ENCODE measurements at places on chromosomes 7 and 10.

GRCh38 chr7:101890749-101891523 is 73.5 kb downstream of the CUX1 start:
- no peak for DNase-seq

DNA sequence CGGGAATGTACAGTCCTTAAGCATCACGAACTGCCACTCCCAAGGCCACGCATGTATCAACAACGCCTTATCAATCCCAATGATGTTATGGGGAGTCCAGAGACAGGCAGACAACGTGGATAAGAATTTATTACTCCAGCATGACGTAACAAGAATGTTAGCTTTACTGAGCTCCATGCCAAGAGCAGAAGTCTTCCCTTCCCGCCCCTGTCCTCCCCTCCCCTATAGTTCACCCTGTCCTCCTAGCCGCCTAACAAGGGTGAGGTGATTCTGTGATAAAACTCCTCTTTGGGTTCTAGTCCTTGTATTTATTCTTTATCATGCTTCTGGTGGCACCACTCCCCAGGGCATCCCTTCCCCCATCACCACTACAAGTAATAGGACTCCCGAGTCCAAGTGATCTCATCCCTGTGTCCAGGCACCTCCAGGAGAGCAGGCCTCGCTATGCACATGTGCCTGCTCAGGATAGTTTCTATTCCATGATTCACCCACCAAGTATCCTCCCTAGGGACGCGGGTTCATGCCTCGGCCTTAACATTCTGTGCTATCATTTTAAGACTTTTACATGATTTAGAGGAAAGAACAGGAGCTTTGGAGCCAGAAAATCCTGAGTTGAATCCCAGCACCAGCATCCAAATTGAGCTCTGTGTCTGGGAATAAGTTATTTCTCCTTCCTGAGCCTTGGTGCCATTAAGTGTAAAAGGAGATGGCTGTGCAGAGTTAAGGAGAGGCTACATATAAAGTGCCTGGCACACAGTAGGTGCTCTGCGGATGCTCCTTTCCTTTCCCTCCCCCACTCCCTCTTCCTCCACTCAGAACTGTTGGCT is 15.4 kb downstream of the GSDME start:
- DNase-seq, result no peak

DNA sequence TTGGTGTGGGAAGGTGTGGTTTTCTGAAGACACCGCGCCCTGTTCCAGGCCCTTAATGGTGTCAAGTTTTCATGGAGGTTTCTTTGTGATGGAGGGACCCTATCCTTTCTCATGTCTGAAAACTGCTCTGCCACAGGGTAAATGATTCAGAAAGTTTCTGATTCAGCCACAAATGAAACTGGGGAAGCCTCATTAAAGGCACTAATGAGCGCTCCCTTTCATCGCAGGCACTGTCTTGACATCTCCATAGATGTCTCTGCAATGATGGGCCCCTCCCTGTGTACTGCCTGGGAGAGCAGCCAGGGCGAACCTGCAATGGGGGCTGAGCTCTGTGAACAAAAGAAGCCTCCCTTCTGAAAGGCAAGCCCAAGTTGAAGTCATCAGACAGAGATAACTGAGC is 355.3 kb downstream of the PRPF18 start:
- DNase-seq, result no peak

- DNase-seq, result no peak
Measured at GRCh38 chr7:520503-521161, 986 bp upstream of the PDGFA start.

Measured in effector CD8-positive, alpha-beta T cell (primary cell).